ENCODE measurements at places on chromosomes 7 and 10.

DNA sequence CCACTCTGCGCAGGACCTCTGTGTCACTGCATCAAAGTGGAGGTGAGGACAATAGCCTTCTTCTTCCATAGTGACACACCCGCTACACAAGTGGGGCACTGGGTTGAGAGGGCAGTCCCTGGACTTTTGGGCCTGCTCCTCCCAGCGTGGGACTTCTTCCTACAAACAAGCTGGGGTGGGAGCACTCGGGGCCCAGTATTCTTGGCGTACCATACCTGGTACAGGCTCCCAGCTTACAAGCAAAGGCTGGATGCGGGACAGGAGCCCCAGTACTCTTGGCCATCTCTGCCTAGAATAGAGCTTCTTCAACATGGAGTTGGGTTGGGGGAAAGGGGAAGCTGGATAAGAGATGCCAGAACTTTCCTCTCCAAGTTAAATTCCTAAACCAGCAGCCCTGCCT lies 426.8 kb upstream of the FOXK1 start:
- no peak for DNase-seq

DNA sequence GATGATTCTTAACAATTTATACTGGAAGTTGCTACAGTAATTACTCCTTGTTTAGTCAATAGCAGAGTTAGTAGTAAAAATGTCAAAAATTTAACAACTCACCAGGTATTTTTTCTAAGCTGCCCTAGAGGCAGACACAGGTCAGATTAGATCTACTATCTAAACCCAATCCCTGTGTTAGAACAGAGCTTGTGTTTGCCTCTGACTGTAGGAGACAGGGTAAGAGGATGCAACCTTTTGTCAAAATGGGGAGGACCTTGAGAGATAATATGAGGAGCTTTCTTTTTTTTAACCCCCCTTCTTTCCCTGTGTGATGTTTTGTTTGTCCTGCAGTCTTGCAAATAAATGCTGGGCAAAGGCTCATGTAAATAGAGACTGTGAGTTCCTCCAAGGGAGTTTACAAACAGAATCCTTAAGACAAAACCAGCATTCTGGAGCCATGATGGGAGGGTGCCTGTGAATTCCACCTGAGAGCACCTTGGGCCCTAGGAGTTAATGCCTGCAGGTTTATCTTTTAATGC lies 353.1 kb downstream of the GATA3 start:
- DNase-seq, result no peak

- no peak for DNase-seq
Measured at GRCh38 chr7:5043661-5044060, 2.0 kb upstream of the RBAK start.

DNA sequence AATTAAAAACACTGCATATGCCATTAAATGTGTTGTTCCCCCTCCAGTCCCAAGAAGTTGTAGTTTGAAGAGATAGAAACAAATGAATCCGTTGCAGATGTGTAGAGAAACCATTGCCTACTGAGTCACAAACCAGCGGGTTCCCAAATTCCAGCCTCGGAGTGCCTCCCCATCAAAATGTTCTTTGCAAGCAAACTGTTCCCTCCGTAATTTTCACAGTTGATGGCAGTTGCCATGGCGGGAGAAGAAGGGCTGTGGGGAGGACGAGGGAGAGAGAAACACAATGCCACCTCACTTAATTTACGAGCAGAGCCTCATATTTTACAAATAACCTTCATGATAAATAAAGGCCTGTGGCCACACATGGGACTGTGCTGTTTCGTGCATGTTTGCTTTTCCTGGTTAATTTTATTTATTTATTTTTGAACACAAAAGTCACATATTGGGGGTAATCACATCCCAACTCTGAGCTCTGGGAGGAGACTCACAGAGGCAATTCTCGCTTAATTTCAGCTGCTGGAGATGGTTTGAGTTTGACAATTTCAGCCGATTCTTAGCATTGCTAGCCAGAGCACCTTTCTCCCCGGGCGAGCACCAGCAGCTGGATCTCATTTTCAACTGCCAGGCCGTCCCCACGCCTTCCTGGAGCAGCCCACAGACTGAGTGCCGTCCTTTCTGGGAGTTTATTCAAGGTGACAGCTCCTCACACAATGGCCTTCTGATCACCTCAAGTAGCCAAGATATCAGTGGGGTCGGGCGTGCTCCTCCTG lies 1084.2 kb downstream of the KCNMA1 start:
- DNase-seq, result no peak

DNA sequence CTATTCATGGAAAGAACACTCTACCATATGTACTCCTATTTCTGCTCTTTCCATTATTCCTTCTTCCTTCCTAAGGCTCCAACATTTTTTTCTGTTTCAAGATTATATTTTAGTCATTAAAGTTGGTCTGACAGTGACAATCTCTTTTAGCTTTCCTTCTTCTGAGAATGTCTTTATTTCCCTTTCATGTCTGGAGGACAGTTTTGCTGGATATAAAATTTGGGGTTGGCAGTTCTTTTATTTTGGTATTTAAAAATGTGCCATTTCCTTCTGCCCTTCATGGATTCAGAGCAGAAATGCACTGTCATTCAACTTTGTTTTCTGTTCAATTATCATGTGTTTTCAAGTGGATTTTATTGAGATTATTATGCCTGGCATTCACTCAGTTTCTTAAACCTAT lies 53.1 kb downstream of the VSTM4 start:
- no peak for DNase-seq

DNA sequence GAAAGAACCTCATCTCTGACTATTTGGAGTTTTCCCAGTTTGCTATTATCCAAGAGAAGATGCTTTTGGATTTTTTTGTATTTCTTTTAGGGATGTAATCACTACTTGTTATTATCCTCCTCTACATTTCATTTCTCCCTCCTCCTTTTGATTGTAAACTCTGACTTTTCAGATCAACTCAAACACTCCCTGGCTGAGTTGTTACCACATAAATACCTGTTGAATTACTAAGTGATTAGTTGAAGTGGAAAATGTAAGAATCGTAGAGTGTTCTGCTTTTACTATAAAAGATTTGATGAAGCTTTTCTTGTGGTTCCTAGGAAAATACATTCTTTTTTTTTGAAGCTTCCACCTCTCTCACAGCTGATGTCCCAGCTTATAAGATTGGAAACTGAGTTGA lies 164.1 kb upstream of the C1GALT1 start:
- no peak for DNase-seq

GRCh38 chr7:23907012-23907411 lies 197.0 kb downstream of the STK31 start:
- DNase-seq, result no peak

DNA sequence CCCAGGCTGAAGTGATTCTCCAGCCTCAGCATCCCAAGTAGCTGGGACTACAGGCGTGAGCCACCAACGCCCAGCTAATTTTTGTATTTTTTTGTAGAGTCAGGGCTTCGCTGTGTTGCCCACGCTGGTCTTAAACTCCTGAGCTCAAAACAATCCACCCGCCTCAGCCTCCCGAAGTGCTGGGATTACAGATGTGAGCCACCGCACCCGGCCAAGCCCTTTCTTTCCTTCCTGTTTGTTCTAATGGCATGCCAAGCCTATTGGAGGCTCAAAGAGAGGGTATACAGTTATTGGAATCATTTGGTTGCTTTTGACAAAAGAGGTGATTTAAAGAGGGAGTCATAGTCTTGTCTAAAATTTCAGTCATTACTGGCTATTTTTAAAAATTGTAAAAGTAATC lies 46.0 kb upstream of the TRIM8 start:
- no peak for DNase-seq

DNA sequence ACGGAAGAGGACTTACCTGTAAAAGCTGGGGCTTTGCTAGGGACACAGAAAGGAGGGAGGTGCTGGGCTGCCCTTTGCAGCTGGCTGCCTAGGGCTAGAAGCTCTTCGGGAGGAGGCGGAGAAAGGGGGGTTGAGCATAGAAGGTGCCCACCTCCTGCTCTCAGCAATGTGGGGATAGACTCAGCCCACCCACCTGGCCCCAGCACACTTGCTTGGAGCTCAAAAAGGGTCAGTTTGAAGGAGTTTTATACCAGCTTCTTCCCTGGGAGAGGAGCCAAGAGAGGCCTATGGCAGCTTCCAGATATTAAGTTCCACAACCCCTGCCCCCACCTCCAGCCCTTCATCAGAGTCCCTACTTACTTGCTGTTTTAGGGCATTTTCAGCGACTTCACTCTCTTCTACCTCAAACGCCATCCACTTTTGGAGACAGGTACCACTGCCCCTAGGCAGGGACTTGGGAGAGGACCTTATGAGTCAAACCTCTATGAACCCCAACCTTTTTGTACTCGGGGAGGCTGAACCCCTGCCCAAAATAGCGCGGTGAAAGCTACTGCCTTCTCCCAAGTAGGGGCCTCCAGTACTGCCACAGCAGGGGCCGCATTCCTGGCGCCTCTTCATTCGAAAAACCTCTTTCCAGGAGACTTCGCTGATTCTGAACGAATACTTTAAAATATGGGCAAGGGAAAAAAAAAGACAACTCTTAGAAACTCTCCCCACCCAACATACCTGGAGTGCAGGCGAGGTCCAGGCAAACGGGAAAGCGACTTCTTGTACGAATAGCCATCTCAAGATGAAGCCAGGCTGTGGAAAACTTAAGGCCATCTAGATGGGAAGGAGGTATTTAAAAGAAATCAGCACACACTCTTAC lies 1.2 kb upstream of the EVX1 start:
- DNase-seq, result no peak

DNA sequence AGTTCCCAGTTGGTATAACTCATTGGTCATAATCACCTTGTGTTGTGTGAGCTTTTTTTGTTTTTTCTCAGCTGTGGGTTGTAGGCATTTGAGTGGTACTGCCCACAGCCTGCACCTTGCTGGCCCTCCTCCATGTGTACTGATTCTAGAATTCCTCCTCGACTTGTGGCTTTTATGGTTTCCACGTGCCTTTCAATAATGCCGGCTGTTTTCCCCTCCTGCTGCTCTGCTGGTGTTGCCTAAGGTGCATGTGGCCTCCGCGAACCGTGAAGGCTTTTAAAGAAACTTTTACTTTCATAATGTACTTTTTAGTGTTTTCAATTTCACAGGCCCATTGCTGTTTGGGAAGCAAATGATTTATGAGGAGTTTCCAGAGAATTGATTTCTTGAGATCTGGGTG lies 518.0 kb downstream of the REEP3 start:
- no peak for DNase-seq

DNA sequence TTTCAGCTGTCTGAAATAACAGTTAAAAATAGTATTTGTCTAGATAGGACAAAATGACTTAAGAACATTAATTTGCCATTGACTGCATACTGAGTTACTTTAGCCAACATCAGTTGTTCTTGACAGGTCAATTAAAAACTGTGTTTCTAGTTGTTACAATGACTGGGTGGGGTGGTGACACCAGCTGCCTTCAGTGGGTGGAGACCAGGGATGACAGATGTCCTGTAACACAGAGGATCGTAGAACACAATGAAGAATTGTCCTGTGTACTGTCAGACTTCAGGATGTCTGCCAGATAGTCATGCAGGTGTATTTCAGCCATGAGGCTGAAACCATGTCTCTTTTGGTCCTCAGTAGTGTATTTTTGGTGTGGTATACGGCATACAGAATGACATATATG lies 24.4 kb downstream of the TRUB1 start:
- no peak for DNase-seq

- DNase-seq, result no peak
Measured at GRCh38 chr10:46069771-46070463, 23.8 kb upstream of the MSMB start.

GRCh38 chr10:22681783-22682183 lies 32.6 kb downstream of the PIP4K2A start:
- no peak for DNase-seq

DNA sequence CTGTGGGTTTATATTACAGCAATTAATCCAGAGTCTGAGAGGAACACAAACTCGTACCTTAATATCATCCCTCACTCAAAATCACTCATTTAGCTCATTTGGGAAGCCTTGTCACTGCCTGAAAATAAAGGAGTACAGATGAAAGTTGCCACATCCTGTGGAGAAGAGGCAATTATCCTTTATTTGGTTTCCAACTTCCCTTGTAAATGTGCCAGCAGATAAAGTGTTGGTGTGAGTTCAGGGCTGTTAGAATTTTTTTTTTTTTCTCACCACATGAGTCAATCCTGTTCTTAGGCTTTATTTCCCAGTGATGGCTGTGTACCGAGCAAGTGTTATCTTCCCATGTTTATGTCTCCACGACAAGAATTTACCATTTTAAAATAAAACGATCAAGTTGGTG lies 99.0 kb upstream of the SMIM30 start:
- DNase-seq, result no peak

GRCh38 chr10:71267508-71268240 lies 51.4 kb upstream of the SLC29A3 start:
- DNase-seq, result no peak

DNA sequence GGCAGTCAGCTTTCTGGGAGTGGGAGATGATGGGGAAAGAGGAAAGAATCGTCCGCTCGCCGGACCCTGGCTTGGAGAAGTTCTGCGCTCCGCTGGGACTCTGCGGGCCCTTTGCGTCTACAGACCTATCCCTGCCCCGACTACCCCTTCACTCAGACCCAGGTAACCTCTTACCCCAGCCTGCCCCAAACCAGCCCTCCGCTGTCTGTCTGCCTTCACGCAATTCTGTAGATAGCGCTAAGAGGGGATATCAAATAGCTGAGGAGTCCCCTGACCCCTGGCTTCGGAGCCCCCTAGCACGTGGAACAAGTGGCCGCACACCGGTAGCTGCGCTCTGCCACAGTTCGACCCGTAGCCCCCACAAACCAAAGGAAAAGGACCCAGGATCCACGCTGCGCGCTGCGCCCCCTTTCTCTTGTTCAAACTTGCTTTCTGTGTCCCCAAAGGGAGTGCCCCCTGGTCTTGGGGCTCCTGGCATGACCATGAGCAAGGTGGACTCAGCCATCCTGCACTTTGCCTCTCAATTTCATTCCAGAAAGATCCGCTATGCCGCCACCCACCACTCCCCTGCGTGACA lies 7.0 kb downstream of the HOXA4 start:
- DNase-seq, result no peak

DNA sequence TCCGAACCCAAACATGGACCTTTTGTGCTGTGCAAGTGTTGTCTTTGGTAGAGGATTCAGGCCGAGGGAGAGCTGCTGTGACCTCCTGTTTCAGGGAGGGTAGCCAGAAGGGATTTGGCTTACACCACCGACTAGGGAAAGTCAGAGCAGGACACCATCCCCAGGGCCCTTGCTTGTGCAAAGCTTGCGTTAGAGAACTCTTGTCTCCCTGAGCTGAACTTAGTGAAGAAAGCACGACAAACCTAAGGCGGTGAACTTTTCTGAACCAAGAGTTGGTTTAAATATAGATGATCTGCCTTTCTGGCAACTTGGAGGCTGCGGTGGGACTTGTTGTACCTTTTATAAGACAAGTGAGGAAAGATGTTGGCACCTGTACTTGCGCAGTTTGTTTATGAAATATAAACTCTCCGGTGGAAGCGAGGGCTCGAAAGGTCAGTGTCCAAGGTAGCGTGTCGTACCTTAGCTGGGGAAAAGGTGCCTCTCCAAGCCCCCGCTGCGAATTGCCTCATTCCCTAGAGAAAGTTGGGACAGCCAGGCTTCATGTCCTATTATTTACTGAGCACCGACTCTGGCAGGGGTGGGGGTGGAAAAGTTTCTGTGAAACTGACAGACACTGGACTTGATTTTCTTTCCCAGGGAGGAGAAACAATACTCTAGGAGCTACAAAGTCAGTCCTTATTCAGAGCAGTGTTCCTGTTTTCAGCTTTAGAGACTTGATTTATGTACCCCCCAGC lies 31.6 kb downstream of the WBP1L start:
- DNase-seq, result no peak

GRCh38 chr7:102089175-102090098 lies 197.2 kb upstream of the SH2B2 start:
- DNase-seq, result no peak
